Thoracic aorta endothelial cell (primary cell): ENCODE measurements at places on chromosomes 12 and 14. TPM values are rescaled to one million over a fixed set of nuclear protein-coding genes. Genes with fewer than 3 reads are reported as not detected.

The MAP3K9 gene
- under 0.01 and 0.07 TPM in 2 replicates for total RNA-seq

The CLEC4A gene
- 0.14 TPM in 1 of 2 replicates, not detected in the other for total RNA-seq

The MMP17 gene
- 3.2 and 4.8 TPM in 2 replicates for total RNA-seq

The PRICKLE1 gene
- 18.0 and 56.3 TPM in 2 replicates for total RNA-seq

The ACOT4 gene
- total RNA-seq = 0.57 and 0.66 TPM in 2 replicates

The PZP gene
- total RNA-seq = 0.93 and 1.7 TPM in 2 replicates
